IMR-90 (cell line): ENCODE measurements at places on chromosomes 4 and X. TPM values are rescaled to one million over a fixed set of nuclear protein-coding genes. Genes with fewer than 3 reads are reported as not detected.

BEX5 gene
- not detected in 2 replicates for polyA plus RNA-seq

NEIL3 gene
- 4.4 and 4.5 TPM in 2 replicates for polyA plus RNA-seq

PPA2 gene
- 43.1 and 46.9 TPM in 2 replicates for polyA plus RNA-seq

STOX2 gene
- 1.1 and 1.8 TPM in 2 replicates for polyA plus RNA-seq

SSX7 gene
- polyA plus RNA-seq, result not detected in 2 replicates

OTC gene
- not detected in 2 replicates for polyA plus RNA-seq

RADX gene
- 0.86 and 1.8 TPM in 2 replicates for polyA plus RNA-seq

ZXDA gene
- polyA plus RNA-seq, result 0.99 and 1.0 TPM in 2 replicates
